Muscle of back (tissue), 13 donors: ENCODE measurements at places on chromosomes 5 and 9. TPM values are rescaled to one million over a fixed set of nuclear protein-coding genes. Genes with fewer than 3 reads are reported as not detected.

GRCh38 chr9:13221741-13222140 is 57.8 kb downstream of the MPDZ start:
- no peak for DNase-seq

DNA sequence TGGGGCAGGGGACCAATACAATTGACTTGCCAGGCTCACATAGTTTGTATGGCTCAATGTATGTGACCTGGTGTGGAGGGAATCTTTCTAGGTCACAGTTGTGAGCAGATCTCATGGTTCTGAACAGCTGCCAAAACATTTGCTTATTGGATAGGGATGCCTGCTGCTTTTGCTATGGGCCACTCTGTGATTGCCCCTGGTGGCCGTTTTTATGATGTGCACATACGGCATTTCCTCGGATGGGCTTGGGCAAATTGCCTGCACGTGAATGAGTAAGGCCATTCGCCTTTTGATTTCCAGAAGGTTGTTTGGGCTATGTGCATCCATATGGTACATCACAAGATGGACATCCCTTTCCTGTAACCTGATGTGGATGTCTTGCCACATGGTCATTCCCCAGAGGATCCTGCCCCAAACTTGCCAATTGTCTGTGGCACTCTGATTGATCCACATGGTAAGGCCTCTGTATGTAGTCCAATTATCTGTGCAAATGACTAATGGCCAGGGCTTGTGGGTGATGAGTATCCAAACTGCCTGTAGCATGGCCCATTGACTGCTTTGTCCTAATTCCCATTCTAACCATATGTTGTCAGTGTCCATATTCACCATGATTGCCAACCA is 10.7 kb upstream of the SLC22A4 start:
- DNase-seq: peak; percentile 61

DNA sequence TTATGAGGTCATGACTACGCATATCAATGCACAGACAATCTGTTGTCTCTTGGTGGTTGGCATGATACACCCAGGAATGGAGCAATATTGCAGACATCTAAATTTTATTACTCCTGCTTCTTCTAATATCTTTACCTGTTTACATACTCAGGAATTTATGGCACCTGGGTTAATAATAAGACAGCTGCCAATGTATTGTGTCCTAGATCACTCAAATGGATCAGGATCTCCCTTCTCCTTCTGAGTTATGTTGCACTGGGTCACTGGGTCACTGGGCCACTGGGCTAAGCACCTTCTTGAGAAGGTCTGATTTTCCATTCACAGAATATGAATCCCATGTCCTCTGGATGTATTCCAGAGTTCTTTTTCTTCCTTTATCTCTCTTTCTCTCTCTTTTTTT is 41.8 kb downstream of the CCL28 start:
- no peak for DNase-seq

DNA sequence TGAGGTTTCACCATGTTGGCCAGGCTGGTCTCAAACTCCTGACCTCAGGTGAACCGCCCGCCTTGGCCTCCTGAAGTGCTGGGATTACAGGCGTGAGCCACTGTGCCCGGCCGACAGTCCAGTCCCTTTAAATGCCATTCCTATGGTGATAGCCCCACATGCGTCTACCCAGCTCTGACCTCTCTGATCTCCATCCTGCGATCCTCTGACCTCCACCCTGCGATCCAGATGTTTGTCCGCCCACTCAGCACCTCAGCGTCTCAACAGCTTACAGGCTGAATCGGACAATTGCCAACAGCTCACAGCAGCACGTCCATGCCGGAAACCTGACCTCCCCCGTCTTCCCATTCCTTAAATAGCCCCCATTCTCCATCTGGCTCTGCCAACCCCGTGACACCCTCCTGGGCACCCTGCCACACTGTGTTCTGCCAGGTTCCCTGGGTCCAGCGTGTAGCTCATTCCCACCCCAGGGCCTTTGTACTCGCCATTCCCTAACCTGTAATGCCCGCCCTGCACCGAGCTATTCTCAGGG is 44.0 kb upstream of the RNU6ATAC start:
- no peak for DNase-seq

Gene PRPF4
- polyA plus RNA-seq: 20.9 TPM

GRCh38 chr9:2955575-2955974 is 111.7 kb upstream of the PUM3 start:
- no peak for DNase-seq

GRCh38 chr5:79086116-79086515 is 16.5 kb downstream of the BHMT2 start:
- DNase-seq: no peak

GRCh38 chr5:138448481-138449398 is 9.9 kb downstream of the REEP2 start:
- no peak for DNase-seq

Gene GGTA1
- 12.6 TPM for polyA plus RNA-seq

DNA sequence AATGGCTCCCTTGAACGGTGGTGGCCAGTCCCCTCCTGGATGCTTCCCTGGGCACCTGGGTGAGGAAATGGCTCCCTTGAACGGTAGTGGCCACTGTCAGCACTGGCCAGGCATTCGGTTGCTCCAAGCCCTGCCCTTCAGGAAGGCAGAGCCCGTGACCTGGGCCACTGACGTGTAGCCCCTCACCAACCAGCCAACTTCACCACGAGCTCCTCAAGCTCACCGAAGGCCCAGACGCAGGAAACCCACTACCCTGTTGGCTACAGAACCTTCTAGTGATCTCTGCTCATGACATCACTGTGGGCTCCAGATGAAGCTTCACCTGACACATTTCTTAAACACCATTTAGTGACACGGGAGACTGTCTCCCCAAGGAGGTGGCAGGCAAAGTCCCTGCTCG is 9.2 kb downstream of the SLC6A3 start:
- DNase-seq: no peak

GRCh38 chr5:159324102-159324755 is 6.1 kb downstream of the IL12B start:
- DNase-seq: peak; percentile 69

GRCh38 chr5:68771732-68772131 is 322.1 kb upstream of the SLC30A5 start:
- DNase-seq: no peak

Gene LEAP2
- polyA plus RNA-seq: 3.2 TPM

Gene NR3C1
- 64.4 TPM for polyA plus RNA-seq

Gene PCDHB4
- polyA plus RNA-seq: 4.6 TPM

DNA sequence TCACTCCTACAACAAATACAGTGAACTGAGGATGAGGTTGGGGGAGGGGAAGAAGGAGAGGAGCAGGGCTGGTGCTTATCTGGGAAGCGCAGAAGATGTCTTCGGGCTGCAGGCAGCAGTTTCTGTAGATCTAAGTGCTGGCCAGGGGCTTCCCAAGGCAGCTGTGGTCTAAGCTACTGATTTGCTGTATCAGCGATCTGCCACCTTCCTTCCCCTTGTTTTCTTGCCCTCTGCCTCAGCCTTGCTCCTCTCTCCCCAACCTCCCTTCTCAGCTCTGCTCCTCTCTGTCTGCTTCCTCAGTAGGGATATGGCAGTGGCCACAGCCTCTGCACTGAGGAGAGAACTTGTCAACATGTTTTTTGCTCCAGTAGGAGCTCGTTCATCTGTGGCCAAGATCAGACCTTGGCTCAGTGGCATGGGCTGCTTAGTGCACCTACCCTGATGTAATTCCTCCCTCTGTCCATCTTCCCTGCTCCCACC is 42.8 kb upstream of the IL6ST start:
- DNase-seq: no peak

Gene TMC1
- 0.91 TPM for polyA plus RNA-seq

Gene MAMDC2
- 7.6 TPM for polyA plus RNA-seq

GRCh38 chr9:106284296-106284695 is 578.7 kb upstream of the ZNF462 start:
- DNase-seq: no peak

DNA sequence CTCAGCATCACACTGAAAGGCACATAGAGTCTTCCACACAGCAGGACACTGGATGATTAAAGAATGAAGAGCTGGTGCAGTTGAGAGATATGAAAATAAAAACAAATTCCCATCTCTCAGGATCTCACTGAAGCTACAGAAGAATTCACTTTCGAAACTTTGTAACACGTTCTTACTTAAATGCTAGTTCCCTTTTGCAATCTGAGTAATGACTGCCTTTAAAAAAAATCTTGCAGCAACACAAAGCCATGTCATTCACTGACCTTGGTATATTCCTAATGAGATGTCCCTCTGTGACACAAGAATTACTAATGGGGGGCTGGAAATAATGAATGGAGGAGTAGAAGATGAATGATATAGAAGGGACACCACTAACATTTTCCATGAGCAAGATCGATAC is 201.8 kb downstream of the GLIS3 start:
- DNase-seq: no peak

DNA sequence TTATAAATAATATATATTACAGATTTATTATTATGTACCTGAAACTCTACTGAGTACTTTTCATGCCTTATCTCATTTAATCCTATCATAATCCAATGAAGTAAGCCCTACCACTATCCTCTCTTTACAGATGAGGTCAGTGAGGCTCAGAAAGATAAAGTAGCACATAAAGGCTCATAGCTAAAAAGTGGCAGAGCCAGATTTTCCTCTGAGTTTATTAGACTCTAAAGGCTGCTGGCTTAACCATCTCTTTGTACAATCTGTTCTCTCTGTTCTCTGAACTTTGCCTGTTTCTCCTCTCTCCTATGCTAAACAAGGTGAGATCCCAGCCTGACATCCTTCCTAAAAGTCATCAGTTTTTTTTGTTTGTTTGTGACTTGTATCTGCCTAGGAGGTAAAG is 311.2 kb downstream of the KCTD16 start:
- no peak for DNase-seq

DNA sequence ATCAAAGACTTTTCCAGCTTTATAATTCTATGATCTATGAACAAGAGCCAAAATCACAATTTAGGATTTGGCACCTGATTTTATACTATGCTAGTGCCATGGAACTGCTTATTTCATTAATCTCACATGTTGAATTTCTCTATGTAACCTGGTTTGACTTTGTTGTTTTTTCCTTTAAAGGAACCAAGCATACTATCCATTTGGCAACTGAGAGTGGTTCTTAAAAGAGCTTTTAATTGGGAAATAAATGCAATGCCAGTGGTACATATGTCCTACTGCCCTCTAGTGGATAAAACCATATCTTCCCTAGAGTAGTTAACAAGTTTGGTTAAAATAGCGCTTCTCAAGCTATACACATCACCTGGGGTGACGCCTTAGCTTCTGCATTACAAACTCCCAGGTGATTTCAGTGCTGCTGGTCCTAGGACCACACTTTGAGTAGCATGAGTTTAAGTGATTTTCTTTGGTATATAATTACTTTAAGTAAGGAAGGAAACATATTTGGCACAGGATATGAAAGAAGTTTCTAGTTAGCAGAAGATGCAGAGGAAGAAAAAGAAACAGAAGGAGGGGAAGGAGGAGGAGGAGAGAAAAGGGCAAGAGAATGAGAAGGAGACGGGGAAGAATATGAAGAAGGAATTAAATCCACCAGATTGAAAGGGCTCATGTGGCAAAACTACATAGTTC is 56.8 kb downstream of the FGF10 start:
- DNase-seq: peak; percentile 3

DNA sequence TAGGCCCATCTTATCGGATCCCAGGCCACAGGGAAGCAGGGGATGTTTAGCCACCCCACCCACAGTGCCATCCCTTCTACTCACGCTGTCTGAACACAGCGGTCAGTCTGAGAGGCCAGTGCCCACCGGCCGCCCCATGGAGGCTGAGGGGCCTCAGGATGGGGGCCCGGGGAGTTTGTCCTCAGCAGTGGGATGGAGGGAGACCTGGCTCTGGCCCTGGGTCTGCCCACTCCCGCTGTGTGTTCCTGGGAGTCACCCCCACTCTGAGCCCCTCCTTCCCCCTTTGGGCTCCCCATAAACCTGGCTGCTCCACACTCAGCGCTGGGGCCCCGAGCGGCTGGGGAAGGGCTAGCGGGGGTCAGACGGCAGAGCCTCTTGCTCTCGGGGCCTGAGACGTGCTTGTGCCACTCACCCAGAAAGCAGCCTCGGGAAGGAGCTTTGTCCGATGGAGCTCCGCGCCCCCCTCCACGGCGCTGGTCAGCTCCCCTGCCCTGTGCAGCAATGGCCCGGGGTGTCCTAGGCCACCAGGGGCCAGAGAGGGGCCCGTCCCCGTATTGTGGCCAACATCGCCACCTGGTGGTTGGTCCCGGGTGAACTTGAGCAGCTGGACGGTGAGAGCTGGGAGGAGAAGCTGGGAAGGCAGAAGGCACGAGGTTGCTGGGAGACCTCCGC is 10.9 kb upstream of the LAMC3 start:
- peak; percentile 39 for DNase-seq

DNA sequence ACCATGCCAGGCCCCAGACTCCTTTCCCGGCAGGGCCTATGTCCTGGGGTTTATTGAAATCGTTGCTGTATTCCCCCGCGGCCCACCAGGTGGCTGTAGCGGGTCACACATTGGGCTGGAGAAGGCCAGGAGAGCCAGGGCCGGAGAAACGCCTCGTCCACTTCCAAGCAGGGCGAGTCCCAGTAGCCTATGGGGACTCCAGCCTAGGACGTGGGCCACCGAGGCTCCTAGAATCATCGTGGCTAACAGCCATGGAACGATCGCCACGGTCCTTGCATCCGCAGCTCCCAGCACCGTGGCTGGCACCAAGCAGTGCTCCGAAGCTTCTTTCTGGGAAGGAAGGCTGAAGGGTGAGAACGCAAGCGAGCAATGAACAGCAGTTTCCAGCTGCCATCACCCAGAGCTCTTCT is 87.7 kb downstream of the ENTREP1 start:
- DNase-seq: peak; percentile 40

GRCh38 chr9:110509792-110510191 is 69.7 kb downstream of the SVEP1 start:
- no peak for DNase-seq

Gene ACER2
- 1.5 TPM for polyA plus RNA-seq

Gene DMRT3
- 1.4 TPM for polyA plus RNA-seq

DNA sequence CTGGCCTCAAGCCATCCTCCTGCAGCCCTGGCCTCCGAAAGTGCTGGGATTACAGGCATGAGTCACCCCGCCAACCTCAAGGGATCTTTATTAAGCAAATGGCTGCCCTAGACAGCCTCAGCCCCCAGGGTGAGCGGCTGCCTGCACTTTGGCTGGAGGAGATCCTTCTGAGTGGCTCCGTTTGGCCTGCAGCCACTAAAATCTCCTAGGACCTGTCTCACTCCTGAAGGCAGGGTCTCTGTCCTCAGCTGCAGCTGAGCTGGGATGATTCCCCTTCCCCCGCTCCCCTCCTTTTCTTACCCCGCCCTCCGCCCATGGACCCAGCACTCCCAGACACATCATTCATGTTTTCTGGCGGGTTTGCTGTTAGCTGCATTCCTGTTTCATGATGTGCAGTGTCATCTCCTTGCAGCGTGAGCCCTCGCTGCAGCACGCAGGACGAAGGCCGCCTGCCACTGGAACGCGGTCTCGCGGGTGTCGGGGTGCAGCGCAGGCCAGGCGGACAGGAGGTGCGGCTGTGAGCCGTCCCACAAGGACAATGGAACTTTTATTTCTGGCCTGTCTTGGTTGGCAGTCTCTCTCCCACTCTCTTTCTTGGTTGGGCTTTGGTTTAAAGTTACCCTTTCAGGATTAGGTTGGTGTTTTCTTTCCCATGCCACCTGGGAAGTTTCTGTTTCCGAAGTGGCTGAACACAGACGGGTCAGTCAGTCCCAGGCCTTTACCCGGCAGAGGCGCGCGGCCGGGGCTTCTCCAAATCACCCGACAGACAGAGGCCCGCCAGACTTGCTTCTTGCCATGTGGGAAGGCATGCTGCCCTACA is 137.1 kb downstream of the FOXD1 start:
- peak; percentile 65 for DNase-seq
